Choroid plexus epithelial cell (primary cell): ENCODE measurements at places on chromosomes 13 and 19.

GRCh38 chr13:106467427-106468122 is 67.9 kb downstream of the EFNB2 start:
- DNase-seq, result peak; percentile 39

DNA sequence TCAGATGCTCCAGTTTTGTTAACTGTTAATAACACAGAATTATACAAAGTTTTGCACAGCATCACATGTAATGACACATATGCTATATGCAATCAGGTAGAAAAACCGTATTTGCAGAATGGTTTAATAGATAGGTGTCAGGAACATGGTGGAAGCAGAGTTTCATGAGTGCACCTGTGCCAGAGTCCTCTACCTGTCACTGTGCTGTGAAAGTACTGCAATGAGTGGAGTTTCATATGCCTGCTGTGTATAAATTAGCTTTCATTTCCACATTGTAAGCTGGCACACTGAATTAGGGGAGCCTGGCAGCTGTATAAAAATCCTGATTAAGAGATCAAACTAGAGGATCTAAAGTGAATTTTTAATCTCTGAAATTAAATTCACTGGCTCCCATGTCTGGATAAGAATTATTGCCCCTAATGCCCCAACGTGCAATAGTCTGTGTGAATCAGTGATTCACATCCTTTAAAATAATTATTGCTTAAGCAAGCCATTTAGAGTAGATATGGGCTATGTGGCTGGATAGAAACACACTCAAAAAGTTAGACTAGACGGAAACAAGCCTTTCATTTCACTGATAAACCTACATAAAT is 8.5 kb upstream of the EEF1AKMT1 start:
- DNase-seq, result no peak

DNA sequence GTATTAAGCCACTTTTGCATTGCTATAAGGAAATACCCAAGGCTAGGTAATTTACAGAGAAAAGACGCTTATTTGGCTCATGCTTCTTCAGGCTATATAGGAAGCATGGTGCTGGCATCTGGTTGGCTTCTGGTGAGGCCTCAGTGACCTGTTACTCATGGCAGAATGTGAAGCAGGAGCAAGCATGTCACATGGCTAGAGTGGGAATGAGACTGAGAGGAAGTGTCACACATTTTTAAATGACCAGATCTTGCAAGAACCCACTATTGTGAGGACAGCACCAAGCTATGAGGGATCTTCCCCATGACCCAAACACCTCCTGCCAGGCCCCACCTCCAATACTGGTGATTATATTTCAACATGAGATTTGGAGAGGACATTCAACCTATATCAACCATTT is 25.7 kb upstream of the IGFL4 start:
- DNase-seq, result no peak

- DNase-seq, result no peak
Observed at GRCh38 chr13:94030415-94031119, 448.9 kb downstream of the DCT start.

- DNase-seq, result no peak
Observed at GRCh38 chr19:1128106-1128505, 24.3 kb downstream of the GPX4 start.

- no peak for DNase-seq
Observed at GRCh38 chr19:17456127-17456526, 4.6 kb downstream of the NXNL1 start.

DNA sequence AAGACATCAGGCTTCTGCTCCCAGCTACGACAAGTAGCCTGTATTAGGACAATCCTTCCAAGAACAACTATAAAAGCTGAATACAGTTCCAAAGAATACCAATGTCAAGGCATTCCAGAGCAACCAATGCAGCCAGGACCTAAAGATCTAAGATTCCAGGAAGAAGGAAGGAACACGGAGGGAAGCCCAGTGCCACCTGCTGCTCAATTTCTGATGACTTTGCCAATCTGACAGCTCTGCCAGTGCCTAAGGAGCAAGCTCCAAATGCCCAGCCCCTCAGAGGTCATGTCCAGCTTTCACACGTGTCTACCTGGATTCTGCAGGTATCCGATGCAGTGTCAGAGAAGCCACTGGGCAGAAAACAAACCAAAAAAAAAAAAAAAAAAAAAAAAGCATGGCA is 164.4 kb downstream of the IRS2 start:
- no peak for DNase-seq

DNA sequence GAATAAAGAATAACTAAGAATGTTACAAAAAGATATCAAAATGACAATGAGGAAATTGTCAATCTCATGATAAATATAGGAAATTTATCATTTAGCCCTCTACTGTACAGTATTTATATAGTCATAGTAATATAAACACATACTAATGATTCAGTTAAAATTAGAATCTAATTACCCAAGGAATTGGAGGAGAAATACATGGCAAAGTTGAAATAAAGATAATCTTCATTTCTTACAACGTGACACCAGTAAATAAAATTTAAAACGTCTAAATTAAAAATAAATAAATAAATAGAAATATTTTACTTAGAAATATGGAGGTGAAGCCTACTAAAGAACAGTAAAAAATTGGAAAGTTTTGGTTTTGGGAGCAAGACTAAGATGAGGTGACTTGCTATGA is 2163.1 kb upstream of the PCDH20 start:
- no peak for DNase-seq
